NCI-H748 treated with DMSO at 0.1 percent for 48 hours (cell line): ENCODE measurements at places on chromosomes 6 and 20.
A peak's percentile ranks its signal among the peaks of the same experiment; 100 is the strongest.

DNA sequence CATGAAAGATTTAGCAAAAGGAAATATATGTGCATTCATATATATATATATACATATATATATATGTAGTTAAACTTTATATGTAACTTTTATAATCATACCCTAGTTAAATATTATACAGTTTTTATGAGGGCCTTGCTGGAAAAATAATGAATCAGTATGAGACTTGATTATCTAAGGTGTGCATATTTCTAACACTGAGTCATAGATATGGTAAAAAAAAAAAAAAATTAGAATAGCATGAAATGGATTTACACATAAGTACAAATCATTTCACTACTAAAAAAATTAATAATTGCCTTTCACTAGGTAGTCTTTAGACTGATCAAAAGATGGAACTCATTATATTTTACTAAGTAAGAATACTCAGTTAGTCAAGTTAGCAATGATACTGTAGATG, 51.3 kb upstream of the DST start:
- no peak for DNase-seq

GRCh38 chr20:34570859-34571306, 12.4 kb downstream of the MAP1LC3A start:
- DNase-seq, result no peak

DNA sequence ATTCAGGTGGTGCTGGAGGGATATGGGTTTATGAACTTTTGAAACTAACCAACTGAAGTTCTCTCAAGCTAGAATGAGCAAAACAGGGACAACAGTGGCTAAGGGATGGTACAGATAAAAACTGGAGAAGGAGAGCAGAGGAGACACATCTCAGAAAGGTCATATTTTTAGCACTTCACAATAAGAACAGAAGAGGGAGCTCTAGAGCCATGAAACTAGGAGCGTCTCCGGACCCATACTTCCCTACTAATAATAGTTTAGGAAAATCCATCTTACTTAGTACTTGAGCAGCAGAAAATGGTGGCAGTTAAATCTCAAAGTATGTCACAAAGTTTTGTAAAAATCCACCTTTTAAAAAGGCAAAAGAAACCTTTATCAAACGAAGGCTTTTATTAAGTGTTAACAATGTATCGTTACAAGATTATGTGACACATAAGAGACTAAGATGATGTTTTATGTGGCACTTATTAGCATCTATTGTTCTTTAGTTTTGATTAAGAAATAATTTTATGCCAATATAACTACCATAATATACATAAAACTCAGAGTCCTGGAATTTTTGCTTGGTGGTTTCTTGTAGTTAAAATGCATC, 278.6 kb downstream of the TBC1D32 start:
- peak; percentile 53 for DNase-seq

DNA sequence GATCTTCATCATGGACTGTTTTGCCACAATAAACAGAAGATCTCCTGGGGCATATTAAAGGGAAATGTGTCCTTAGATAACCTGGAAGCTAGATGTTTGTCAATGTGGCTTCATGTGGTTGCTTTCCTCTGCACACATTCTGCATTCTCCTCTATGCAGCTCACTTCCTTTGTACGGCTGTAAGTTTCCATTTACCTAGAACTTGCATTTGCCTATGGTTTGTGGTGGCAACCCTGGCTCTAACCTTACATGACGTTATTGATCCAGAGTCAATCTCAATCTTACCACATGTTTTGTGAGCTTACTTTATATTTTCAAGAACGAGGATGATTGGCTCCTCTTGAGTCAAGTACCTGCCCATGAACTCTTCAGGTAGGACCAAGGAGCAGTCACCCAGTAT, 863.1 kb downstream of the MAFB start:
- DNase-seq, result no peak

DNA sequence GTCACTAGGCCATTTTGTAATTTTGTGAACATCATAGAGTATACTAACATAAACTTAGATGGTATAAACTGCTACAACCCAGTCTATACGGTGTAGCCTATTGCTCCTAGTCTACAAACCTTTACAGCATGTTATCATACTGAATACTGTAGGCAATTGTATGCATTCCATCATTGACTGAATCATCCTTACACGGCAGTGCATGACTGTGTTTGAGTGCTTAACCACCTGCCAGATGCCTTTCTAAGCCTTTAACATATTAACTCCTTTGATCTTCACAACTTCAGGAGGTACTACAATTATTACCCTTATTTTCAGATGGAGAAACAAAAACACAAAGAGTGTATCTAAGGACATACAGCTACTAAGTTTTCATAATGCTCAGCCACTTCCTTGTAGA, 14.0 kb downstream of the DPPA5 start:
- no peak for DNase-seq
